ENCODE measurements at places on chromosomes 3 and 15. TPM values are rescaled to one million over a fixed set of nuclear protein-coding genes. Genes with fewer than 3 reads are reported as not detected.

GRCh38 chr3:162262129-162262528 is 765.5 kb downstream of the OTOL1 start:
- no peak for DNase-seq

DNA sequence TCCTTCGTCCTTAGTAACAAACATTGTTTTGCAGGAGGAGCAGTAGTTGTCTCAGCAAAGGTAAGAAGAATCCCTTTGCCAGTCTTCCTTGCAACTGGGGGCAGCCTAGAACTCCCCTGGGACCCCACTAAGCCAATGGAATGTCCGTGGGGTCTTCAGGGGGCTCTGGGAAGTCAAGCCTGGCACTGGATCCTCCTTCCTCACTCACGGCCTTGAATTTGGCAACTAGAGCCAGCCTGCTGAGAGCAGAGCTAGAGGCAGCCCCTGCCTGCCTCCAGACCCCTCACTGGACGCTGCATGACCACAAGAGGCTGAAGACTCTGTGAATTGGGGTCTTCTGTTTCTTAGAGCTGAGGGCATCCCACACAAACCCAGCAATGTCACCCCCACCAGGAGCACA is 18.6 kb upstream of the PRR23E start:
- no peak for DNase-seq

DNA sequence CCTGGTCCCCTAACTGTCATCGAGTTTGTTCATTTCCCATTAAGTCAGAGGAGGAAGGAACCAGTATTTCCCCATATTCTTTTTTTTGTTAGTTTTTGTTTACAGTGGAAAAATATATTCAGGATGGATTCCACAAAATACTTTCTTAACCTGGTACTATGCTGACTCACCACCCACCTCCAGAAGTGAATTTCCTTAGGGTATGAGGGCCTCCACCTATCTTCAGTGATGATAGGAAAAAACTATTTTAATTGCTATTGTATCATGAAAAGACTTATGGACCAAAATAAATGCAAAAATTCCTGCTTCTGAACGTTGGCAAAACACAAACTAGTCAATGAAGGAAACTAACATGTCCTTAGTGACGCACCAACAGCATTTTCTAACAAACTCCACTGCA is 64.2 kb upstream of the FOXP1 start:
- no peak for DNase-seq

GRCh38 chr3:176953106-176954060 is 243.9 kb downstream of the TBL1XR1 start:
- DNase-seq = peak; percentile 15

DNA sequence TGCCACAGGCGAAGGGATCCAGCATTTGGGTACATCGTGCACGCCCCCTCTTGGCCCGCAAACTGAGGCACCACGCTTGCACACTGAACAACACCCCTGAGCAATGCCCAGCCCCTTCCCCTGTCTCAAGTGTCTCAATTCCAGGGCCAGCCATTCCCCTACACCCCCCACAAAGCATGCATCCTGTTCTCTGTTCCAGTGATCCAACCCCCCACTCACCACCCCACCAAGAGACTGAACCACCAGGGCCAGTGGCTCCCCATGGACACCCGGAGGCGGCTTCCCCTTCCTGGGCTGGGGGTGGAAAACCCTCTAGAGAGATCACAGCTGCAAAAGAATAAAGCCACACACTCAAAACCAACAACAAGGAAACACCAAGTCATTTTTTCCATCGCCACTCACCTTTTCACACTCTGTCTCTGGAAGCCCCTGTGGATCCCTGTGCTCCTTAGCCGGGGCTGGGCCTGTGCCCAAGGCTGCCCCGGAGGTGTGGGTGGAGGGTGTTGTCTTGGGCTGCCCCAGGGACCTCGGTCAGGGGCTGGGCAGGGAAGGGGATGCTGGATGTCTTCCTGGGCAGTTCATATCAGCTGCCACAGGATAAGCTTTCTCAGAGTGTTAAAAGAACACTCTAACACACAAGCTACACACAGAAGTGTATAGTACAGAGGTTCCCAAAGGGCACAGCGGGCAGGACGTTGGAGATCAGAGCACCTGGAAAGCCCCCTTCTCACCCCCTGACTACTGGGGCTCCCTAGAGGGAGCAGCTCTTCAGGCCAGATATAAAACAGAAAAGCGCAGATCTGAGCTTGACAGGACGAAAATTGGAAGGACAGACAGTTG is 92.5 kb downstream of the CHSY1 start:
- no peak for DNase-seq

Gene PPP1R14D
- not detected for total RNA-seq

DNA sequence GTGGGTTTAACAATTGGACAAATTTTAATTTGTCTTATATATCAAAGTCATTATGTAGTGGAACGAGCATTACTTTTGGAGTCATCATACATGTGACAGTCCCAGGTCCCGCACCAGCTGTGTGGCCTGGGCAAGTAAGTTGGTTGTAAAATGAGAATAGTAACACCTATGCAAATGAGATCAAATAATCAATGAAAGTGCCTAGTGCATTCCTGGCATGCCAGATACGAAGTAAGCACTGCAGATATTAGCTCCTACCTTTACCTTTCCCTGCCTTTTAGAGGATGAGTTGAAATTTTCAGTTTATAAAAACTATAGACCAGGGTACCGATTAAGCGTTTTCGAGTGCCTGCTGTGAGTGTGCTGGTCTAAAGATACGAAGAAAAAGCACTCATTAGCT is 134.1 kb downstream of the LRIG1 start:
- DNase-seq = no peak

DNA sequence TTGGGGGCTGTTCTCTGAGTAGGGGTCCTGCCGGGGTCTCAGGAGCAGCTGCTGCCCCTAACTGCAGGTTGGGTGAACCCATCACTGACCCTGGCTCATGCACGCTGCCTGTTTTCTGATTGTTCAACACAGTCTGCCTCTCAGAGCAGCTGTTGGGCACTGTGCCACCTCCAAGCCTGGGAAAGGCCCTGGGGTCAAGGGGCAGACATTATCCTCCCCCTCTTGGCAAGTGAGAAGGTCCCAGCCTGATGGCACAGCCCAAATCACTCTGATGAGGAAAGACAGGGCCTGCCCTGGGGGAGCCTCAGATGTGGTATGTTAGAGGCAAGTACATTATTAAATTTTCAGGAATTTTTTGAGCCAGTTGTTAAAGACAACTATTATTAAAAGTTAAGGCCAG is 14.1 kb upstream of the GNAT1 start:
- DNase-seq = peak; percentile 75

Gene GAP43
- total RNA-seq = not detected

Gene SH2D7
- 0.36 TPM for total RNA-seq

Gene AADACL2
- total RNA-seq = not detected

DNA sequence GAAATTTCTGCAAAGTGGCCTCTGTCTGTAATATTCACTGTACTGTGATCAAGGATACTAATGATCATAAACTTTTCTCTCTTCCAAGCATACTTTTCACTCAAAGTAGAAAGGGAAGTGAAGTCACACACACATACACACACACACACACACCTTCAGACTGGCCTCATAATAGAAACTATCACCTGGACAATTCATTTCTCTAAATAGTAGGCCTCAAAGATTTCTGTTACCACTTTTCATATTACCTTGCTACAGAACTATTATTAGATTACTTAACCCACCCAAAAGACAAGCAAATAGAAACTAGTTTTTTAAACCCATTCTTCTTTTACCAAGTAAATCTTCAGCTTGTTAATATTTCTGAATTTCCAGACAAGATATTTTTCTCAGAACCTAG is 12.2 kb downstream of the CPB1 start:
- no peak for DNase-seq

DNA sequence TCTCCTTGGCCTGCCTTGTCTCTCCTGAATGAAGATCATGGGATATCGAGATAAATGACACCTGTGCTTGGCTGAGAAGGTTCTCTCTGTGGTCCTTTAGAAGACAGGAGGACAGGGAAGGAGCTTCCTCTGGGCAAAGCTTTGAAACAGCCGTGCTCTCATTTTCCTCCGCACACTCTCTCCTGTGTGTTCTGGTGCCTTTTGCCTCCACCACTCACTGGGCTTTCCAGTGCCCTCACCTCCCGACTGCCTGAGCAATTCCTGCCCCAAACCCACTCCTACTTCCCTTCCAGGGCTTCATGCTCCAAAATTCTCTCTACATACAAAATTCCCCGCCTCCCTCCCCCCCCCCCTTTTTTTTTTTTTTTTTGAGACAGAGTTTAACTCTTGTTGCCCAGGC is 32.3 kb downstream of the UPK1B start:
- DNase-seq = no peak

Gene MASP1
- 0.34 TPM for total RNA-seq

GRCh38 chr3:64686446-64686908 is 1.3 kb downstream of the ADAMTS9 start:
- DNase-seq = peak; percentile 41

DNA sequence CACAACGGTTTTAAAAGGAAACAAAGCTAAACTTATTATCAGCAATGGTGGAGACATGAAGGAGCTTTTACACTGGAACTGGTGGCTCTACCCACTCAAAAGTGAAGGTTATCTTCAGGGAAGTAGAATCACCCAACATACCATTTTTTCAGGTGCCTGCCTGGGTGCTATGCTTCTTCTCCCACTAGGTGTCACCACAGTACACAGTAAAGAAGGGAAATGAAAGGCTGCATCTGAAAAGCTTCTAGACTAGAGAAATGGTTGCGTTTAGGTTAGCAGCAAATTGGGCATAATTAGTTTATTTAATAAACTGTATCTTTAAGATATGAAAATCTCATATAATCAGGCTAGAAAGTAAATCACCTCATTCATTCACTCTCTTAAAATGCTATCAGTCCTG is 47.0 kb upstream of the SELENOK start:
- DNase-seq = peak; percentile 26

Gene POPDC2
- 0.10 TPM for total RNA-seq

DNA sequence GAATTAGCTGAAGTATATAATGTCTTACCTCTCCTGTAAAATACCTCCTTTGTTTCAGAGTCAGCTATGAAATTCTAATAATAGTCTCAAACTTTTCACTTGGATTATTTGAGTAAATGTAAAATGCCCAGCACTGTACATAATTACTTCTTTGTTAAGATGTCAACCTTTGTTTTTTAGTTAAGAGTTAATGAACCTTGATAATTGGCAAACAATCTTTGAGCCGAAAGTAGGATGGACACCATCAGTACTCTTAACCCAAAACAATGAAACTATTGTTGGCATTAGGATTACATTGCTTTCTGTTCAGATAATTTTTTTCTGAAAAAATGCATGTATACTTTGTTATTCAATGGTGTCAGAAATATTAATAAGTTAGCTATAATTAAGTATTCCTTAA is 3.0 kb upstream of the NECTIN3 start:
- no peak for DNase-seq

- DNase-seq = no peak
These were observed 187.5 kb upstream of the CNTN3 start for GRCh38 chr3:74801924-74802323.

Gene ASB7
- total RNA-seq = 16.2 TPM

GRCh38 chr3:126616931-126617330 is 38.0 kb downstream of the TXNRD3 start:
- DNase-seq = no peak

- no peak for DNase-seq
These were observed 24.5 kb downstream of the ESYT3 start for GRCh38 chr3:138458774-138459499.

DNA sequence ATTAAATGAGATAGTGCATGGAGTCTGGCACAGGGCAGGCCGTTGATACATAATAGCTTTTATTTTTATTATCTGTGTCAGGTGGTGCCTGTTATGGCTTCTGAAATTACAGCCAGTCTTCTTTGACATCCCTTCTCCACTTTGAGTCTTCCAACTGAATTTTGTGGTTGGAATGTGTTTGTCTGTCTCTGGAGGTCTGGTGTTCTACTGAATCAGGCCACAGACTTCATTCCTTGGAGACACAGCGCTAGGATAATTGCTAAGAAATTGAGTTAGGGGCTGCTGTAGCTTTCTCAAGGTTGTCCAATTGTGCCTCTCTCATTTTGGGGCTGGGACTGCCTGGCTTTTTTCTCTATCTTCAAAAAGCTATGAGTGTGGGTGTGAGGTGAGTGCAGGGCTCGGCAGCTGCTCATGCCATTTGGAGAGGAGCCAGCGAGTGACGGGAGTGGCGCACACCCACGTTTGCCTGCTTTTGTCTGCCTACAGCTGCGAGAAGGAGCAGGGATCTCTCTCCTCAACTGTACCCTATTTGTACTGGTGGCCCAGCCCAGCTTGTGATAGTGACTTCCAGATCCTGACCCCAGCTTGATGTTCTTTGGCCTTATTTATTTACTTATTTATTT is 49.8 kb upstream of the SYN2 start:
- peak; percentile 75 for DNase-seq
